ENCODE measurements at places on chromosomes 3 and 15.

GRCh38 chr3:181402347-181402746 is 309.4 kb upstream of the SOX2 start:
- DNase-seq: no peak

DNA sequence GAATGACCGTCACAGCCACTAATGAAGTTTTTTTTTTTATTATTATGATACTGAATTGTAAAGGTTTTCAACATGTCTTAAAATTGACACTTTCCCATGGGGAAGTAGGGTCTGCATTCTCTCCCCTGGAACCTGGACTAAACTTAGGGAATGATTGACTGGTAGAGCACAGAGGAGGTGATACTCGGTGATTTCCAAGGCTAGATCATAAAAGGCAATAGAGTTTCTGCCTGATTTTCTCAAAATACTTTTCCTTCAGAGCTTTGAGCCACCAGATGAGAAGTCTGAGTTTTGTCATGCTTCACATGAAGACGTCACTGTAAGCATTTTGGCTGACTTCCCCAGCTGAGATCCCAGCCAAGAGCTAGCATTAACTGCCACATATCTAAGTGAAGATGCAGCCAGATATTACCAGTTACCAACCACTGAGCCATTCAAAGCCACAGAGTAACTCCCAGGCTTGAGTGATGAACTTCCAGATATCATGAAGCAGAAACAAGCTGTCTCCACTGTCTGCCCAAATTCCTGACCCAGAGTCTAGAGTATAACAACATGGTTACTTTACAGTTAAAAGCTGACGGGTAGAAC is 105.8 kb downstream of the LSAMP start:
- DNase-seq: no peak

DNA sequence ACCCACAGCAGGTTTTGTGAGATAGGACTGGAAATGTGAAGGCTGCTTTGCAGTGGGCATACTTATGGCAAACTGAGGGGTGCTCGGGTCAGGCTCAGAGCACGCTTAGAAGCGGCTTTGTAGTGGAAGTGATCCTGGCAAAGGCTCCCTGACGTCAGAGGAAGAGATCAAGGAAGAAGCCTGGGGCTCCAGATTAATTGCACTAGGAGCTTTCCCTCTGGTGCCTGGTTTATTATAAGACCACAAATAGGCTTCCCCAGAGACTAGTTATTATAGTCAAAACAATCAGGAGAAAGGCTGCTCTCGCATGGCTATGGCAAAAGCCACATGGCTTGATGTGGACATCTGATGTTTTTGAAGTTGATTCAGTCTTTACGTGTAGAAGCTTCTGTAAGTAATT is 515.1 kb downstream of the GABRG3 start:
- DNase-seq: no peak

DNA sequence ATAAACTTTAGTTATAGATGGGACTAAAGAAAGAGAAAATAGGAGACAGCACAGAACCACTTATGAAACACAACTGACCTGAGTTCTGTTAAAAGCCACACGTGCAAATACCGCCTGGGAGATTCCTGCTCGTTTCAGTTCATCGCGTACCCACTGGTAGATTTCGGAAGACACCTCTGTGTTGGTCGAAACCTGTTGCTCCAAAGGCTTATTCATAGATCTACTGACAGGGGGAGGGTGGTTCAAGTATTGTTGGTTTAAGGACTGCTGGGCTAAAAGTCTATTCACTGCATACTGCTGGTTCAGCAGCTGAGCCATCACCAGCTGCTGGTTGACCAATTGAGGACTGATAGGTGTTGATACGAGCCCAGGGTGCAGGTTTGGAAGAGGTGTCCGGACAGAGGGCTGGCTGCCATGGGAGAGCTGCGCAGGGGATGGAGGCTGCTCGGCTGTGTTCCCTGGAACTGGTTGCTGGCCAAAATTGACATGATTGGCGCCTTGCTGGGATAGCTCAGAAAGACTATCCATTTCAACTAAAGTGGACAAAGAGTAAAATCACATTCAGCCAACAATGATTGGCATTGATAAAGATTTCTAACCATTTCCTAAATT is 30.6 kb downstream of the SATB1 start:
- DNase-seq: no peak

DNA sequence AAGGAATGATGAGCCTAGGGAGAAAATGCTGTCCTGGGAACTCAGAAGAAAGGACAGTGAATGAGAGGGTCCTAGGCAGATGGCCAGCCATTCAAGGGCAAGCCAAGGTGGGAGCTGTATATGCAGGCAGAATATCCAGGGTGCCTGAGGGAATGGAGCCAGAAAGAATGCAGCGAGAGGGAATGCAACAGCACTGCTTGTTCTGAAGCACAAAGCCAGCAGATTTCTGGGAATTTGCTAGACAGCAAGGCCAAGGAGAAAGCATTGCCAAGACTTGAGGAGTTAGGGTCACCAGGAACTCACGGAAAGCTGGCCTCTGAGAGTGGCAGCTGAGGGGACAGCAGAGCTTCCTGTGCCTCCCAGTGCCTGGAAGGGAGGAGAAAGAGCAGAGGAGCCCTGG is 200.6 kb downstream of the MYRIP start:
- DNase-seq: no peak

- no peak for DNase-seq
Observed at GRCh38 chr3:119630128-119630879, 30.1 kb downstream of the POPDC2 start.

DNA sequence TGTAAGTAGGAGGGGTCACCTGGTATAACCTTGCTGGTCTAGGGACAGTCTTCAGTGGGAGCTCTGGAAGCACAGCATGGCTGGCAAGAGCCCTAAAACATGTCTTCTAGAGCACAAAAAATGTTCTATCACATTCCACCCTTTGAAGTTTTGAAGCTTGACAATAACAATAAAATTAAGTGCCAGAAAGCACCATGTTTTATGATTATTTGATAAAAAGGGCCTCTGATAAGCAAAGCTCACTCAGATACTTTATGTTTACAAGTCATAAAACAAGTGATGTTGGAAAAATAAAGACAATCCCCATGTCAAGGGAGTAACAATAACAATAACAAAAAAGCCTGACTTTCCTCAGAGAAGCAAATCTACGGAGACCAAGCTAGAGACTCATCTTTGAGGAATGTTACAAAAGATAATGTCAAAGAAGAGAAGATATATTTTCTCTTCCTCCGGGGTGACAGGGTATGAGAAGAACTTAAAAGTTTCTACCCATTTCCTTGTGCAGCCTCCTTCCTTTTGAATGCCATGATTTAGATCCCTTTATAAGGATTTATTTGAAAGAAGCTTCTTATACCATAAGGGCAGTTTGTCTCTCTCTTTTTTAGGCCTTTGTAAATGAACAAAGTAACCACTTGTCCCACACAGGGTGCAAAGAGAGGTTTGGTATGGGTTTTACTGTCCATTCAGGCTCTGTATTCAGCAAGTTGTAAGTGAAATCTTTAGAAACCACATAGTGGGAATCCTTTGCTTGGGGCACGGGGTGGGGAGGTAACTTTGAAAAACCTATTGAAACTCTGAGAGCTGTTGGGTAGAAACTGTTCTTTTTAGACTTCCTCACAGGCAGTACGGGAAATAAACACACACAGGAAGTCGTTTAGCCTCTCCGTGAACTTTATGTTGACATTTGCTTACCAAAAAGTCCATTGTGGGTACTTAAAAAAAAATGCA is 109.6 kb upstream of the RBMS3 start:
- peak; percentile 50 for DNase-seq

DNA sequence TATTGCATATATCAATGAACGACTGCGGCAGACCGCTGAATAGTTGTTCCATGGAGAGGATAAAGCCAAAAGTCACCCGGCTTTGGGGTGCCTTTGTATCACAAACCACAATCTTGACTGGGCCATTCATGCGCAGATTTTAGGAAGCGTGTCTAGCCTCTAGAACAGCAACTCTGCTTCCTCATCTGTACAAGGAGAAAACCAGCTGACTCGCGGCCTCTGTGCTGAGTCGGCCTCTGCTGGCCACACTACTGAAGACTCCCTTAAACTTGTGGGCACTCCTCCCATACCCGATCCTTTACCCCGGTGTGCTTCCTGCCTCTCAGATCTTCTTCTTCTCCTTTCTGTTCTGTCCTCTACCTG is 872 bp downstream of the DLEC1 start:
- DNase-seq: peak; percentile 61
